ENCODE measurements at places on chromosomes 3 and 15.

GRCh38 chr3:12954891-12955650, 113.7 kb upstream of the RPL32 start:
- no peak for DNase-seq

- DNase-seq = no peak
These were observed 72.9 kb downstream of the EPHA3 start for GRCh38 chr3:89180334-89180733.

DNA sequence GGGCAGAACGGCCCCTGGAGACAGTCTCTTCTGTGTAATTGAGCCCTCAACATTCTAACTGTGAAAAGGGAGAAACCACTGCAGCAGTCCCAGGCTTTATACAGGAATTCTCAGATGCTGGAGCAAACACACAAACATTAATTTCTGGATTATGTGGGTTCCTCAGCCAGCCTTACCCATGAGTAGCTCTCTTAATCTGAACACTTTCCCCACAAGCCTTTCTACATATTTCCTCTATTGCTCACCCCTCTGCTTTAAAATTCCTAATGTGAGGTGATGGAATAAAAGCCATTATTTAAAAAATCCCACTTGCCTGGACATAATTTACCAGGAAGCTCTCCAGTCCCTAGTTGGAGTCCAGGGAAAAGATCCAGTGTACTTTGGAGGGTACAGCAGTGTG, 139.0 kb downstream of the CTNNB1 start:
- DNase-seq = no peak

DNA sequence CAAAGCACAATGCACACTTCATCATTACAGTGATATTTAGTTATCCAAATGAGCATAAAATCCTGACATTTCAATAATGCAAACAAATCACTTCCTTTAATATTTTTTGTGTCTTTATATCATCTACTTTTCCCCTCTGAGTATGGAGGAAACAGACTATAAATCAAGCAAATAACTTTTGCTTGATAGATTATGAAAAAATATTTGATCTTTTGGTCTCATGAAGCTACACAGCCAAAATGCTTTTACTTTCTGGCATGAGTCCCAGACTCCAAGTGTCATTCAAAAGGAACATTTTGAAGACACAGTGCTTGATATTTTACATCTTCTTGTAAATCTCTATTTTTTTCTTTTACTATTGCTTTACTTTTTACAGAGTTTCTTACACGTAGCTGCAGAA, 215.3 kb upstream of the ROBO1 start:
- no peak for DNase-seq

DNA sequence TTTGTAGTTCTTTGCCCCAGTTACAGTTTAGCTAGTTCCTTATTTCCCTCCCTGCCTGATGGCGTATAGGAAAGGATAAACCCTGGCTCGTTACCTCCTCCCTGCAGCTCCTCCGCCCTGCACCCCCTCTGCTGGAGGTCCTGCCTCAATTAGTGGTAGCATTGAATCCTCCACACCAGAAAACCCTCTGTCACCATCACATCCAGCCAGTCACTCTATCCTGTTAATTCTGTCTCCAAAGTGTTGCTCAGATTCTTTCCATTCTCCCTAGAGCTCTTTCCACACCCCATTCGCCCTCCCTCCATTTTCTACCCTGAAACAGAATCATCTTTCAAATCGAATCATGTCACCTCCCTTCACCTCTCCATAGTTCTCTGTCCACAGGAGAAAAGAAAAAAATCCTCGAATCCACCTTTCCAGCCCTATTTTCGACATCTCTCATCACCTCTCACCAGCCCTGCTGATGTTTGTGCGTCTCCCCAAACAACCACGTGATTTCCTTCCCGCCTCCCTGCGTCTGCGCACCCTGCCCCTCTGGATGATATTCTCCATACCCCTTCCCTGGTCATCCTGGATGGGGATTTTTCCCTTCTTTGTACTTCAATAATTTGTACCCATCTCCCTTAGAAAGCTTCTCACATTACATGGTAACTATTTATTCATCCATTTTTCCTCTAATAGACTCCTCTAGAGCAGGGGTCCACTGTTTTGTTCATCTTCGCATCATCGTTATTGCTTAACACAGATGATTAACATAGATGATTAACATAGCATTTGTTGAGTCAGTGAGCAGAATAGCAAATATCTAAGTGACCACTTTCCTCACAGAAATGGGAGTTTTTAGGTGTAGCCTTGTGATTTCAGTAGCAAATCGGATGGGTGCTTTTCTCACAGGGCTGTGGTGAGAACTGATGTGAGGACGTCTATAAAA, 37.1 kb downstream of the MAP3K13 start:
- DNase-seq = no peak

DNA sequence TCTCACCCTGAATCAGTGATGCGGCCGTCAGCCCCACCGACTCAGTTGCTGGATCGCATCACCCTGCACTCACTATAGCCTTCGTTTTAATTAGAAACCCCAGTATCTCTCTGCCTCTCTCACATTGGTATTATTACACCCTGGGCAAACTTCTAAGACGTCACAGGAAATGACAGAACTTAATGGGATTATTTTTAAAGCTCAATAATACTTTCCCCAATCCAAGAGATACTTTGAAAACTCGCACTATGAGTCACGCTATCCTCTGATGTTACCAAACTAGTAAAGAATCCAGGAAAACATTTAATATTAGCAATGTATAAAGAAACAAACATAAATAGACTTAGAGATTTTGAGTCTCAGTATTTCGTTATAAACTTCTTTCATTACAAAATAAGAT, 36.6 kb downstream of the RUBCN start:
- no peak for DNase-seq
